ENCODE measurements at places on chromosomes 2 and 18.

DNA sequence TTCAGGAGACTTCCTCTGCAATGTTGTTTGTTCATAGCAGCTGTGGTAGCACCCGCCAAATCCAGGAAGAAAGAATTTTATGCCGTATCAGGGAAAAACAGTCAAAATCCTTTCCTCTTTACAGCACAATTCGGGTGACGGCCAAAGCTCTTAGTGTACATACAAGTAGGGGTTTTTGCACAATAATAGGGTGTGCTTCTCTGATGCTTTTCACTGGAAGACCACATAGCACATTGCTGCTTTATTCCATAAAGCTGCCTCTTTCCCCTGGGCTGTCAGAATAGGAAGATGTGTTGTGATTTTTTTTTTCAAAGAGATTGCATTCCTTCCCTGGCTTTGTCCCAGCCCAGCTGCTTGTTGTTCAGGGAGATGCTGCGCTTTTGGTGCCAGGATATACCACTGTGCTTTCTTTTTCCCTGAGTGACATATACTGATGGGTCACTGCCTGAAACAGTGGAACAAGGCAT lies 27.2 kb upstream of the LANCL1 start:
- no peak for DNase-seq

GRCh38 chr2:34031097-34031496 lies 432.0 kb upstream of the FAM98A start:
- DNase-seq: no peak

- DNase-seq: no peak
Measured at GRCh38 chr2:180747728-180748127, 232.7 kb upstream of the UBE2E3 start.

- DNase-seq: peak; percentile 81
Measured at GRCh38 chr18:74806700-74807416, 209.2 kb downstream of the ZNF407 start.

DNA sequence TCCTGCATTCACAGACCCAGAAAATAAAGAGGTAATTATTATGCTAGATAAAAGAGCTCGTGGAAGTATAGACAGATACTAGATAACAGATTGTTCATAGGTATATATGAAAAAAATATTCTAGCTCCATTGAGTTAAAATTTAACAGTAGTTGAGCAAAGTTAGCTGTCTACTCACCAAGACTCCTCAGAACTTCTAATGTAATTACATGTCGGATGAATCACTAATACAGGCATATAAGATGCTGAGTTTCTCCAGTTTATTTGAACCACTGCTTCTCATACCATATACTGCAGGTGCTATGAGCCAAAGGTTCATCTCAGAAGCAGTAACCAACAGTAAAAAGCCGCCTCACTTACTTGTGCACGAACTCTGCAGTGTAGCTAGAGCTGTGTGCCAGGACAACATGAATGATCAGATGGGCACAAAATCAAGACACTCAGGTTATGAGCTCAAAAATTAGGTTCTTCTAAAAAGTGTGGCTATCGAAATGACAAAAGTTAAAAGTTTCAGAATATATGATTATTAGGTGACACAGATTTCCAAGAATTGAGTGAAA lies 373.4 kb downstream of the NCKAP5 start:
- DNase-seq: no peak

- no peak for DNase-seq
Measured at GRCh38 chr18:77334876-77335275, 85.2 kb downstream of the GALR1 start.

DNA sequence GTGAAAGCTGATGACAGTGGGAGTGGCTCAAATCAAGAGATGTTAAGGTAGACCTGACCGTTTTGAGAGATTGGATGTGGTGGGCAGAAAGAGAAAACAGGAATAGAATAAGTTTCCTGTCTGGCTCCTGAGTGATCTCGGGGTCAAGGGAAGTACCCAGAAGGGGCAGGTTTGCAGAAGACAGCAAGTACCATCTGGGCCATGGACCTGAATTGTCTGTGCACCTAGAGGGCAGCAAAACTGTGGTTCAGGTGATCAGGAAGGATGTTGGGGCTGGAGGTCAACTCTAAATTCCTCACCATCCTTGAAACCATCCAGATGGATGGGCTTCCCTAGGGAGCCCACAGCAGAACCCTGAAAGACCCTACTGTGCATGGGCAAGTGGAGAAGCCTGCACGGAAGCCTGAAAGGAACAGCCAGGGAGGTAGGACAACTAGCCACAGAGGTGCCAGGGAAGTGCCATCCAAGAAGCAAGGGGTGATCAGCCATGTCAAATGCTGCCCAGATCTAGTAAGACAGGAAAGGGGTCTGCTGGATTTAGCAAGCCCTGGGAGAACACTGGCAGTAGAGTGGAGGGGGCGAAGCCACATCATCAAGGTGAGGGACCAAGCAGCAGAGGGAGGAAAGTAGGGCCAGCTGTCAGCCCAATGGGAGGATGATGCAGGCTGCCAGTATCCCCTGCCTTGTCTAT lies 8.0 kb downstream of the TEX261 start:
- DNase-seq: no peak

GRCh38 chr18:76456823-76457222 lies 38.2 kb downstream of the ZNF516 start:
- DNase-seq: no peak

- DNase-seq: no peak
Measured at GRCh38 chr2:98702858-98703620, 27.9 kb downstream of the MGAT4A start.

DNA sequence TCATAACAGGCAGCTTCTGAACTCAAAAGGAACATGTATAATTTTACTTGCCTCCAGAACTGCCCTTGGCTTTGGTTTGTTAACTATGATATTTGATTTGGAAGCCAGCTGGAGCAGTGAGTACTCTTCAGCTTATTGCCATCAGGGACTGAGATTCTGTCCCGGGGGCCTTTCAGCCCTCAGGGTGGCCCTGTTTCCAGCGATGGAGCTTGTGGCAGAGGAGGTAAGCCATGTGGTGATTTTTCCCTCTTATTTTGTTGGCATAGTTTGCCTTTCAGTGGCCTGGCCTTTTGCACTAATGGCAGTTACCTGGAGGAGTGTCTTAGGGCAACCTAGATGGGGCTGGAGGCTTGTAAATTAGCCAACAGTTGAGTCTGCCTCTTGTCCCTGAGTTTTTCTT lies 1955.0 kb upstream of the LRRTM1 start:
- DNase-seq: no peak

DNA sequence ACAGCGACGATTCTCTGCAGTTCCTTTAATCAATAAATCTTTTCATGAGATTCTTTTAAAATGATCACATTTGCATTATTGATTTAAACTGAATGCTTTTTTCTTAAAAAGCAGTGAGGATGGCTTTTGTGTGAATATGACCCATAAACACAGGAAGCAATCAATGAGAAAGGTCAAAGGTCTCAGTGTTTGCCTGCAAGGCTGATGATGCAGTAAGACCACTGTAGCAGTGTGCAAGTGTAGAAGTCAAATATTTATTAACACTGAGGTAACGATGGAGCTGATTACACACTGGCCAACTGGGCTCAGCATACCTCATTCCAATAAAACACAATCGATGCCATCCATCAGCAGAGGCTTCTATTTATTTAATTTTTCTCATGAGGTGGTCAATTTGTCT lies 633.5 kb downstream of the DCDC2C start:
- no peak for DNase-seq

GRCh38 chr2:160512491-160512890 lies 18.9 kb upstream of the RBMS1 start:
- DNase-seq: no peak

GRCh38 chr2:190515687-190516086 lies 18.8 kb downstream of the NEMP2 start:
- DNase-seq: no peak

GRCh38 chr2:96680561-96681141 lies 38.1 kb downstream of the FER1L5 start:
- no peak for DNase-seq

- no peak for DNase-seq
Measured at GRCh38 chr2:239558661-239559060, 157.8 kb upstream of the HDAC4 start.

DNA sequence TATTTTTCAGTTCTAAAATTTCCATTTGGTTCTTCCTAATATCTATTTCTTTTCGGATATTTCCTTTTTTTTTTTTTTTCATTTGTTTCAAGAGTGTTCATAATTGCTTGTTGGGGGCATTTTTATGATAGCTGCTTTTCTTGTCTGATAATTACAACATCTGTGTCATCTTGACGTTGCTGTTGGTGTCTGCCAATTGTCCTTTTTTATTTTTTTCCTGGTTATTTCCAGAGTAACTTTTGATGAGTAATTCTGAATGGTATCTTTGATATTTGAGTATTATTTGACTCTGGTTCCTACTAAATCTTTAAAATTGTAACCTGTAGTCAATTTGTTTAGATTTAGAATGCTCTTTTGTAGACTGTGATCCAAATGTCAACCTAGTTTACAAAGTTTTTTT lies 51.3 kb upstream of the CHRNA1 start:
- no peak for DNase-seq

DNA sequence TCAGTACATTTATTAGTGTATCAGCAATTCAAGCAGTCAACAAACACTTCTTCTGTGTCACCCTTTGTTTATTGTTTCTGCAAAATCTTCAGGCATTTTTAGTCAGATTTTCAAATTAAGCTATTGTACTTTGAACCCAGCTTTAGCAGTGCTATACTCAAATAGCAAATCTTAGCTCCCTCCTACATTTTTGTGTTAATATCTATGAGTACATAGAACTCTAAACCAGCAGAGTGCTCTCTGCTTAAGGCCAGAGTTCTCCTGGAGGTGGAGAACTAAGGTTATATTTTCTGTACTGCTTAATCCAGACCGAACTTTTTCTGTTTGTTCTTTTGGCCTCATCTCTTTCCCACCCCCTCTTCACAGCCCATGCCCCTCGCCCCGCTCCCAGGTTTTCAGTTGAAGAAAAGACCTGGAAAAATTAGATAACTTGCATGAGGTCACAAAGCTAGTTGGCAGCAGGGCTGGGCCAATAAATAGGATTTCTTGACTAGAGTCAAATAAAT lies 29.2 kb upstream of the SCN1A start:
- no peak for DNase-seq

GRCh38 chr2:63050334-63051041 lies at the start of gene OTX1:
TSS of gene OTX1 (plus strand) at chr2:63050830. CDS start at chr2:63052991, 2,161 bp downstream.
- DNase-seq: no peak

GRCh38 chr2:15731213-15731888 lies 139.7 kb downstream of the DDX1 start:
- no peak for DNase-seq

- DNase-seq: no peak
Measured at GRCh38 chr18:9868857-9869714, 16.7 kb upstream of the TXNDC2 start.
